Progenitor cell of endocrine pancreas (in vitro differentiated cells): ENCODE measurements at places on chromosomes 5 and 9. TPM values are rescaled to one million over a fixed set of nuclear protein-coding genes. Genes with fewer than 3 reads are reported as not detected.

- peaks cover 3% of the 10 kb centered on the region for H3K27me3 ChIP-seq
- H3K36me3 ChIP-seq = no peaks in the 10 kb centered on the region
- H3K4me3 ChIP-seq = no peak overlapping the region
- no peaks in the 10 kb centered on the region for H3K4me1 ChIP-seq
- no peak overlapping the region for H3K27ac ChIP-seq
Observed at GRCh38 chr9:88889386-88889785, 101.9 kb upstream of the S1PR3 start.

- H3K27ac ChIP-seq = no peak overlapping the region
- H3K4me3 ChIP-seq = no peak overlapping the region
Observed at GRCh38 chr9:112009656-112010055, 113.0 kb downstream of the UGCG start.

- H3K36me3 ChIP-seq = no peaks in the 10 kb centered on the region
- no peaks in the 10 kb centered on the region for H3K4me1 ChIP-seq
- H3K27me3 ChIP-seq = no peaks in the 10 kb centered on the region
- H3K27ac ChIP-seq = peak overlapping the region; percentile 19
Observed at GRCh38 chr9:134961331-134962064, 43.8 kb upstream of the FCN1 start.

The ALDOB gene
- not detected in 2 replicates for total RNA-seq

DNA sequence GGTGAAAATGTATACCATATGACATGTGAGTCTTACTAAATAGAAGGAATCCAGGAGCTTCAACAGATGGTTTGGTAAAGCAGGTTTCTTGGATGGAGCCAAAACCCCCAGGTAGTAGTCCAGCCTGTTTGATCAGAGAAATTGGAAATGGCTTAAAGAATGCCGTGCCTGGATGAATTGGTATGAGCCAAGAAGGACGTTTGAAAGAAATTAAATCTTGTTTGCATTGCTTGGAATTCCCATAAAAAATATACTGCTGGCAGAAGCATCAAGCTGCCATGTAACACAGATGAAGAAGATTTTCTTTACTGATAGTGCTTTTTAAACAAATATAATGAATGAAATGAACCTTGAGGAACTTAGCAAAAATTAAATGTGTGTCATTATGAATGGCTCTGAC, 176.3 kb downstream of the NPR3 start:
- H3K36me3 ChIP-seq = no peaks in the 10 kb centered on the region
- H3K4me1 ChIP-seq = no peaks in the 10 kb centered on the region
- no peaks in the 10 kb centered on the region for H3K27me3 ChIP-seq
- DNase-seq = no peak
- H3K27ac ChIP-seq = no peak overlapping the region

DNA sequence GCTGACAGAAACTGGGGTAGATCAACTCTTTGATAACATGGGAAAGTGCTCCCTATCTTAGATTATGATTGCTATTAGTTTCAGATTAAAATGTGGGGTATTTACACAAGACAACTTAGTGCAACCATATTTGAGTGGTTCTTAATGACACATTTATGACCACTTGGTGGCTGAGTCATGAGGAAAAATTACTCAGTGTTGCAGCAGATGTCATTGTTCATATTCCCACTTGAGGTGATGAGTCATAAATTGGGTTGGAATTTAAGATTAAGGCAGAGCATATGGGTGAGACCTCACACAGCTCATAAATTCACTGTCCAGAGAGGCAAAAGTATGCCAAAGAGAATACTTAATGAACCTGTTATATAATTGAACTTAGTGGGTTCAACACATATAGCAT, 408.3 kb downstream of the DMRT2 start:
- DNase-seq = no peak
- no peak overlapping the region for H3K4me3 ChIP-seq
- no peaks in the 10 kb centered on the region for H3K36me3 ChIP-seq
- H3K4me1 ChIP-seq = peaks cover 26% of the 10 kb centered on the region
- no peaks in the 10 kb centered on the region for H3K27me3 ChIP-seq

The LCN15 gene
- total RNA-seq = not detected in 2 replicates

DNA sequence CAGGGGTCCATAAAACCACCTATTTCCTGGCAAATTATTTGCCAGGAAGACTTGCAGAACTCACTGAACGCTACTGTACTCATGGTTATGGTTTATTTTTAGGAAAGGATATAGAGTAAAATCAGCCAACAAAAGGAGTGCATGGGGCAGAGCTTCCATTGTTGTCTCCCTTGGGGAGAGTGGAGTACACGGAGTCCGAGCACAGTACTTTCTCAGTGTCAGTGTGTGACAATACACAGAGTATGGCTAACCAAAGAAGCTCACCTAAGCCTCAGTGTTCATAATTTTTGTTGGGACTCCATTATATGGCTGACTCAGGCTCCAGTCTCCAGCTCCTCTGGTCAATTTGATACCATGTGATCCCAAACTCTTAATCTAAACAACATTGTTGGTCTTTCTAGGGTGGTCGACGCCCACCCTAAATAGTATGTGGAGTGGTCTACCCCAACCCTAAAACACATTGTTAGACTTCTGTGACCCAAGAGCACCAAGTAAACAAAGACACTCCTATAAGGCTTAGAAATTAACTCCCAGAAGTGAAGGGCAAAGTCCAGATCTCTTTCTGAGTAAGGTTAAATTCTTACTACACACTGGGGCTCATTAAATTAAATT, 74.9 kb downstream of the SLC44A1 start:
- DNase-seq = no peak
- H3K4me1 ChIP-seq = peaks cover 26% of the 10 kb centered on the region
- H3K27me3 ChIP-seq = no peaks in the 10 kb centered on the region
- peak overlapping the region; percentile 26 for H3K4me3 ChIP-seq
- peaks cover 19% of the 10 kb centered on the region for H3K36me3 ChIP-seq
- peak overlapping the region; percentile 79 for H3K27ac ChIP-seq

DNA sequence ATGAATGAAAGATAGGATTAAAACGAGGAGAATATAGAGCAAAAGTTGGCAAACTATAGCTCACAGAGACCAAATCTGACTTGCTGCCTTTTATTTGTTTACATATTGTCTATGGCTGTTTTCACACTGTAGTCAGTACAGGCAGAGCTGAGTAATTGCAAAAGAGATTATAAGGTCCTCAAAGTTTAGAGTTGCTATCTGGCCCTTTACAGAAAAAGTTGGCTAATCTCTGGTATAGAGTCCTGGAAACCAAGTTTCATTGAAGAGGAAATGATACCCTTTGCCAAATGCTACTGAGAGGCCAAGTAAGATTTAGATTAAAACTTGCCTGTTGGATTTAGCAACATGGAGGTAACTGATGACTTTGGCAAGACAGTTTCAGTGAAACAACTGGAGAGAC, 36.0 kb downstream of the LYRM7 start:
- H3K36me3 ChIP-seq = no peaks in the 10 kb centered on the region
- no peak for DNase-seq
- H3K4me1 ChIP-seq = peaks cover 4% of the 10 kb centered on the region
- H3K27me3 ChIP-seq = no peaks in the 10 kb centered on the region
- H3K4me3 ChIP-seq = no peak overlapping the region

The OXCT1 gene
- total RNA-seq = 19.9 and 21.6 TPM in 2 replicates

GRCh38 chr5:69512740-69513260, 20.2 kb downstream of the OCLN start:
- DNase-seq = no peak
- no peaks in the 10 kb centered on the region for H3K27me3 ChIP-seq
- H3K36me3 ChIP-seq = peaks cover 35% of the 10 kb centered on the region
- H3K27ac ChIP-seq = peak overlapping the region; percentile 98
- H3K4me3 ChIP-seq = no peak overlapping the region

DNA sequence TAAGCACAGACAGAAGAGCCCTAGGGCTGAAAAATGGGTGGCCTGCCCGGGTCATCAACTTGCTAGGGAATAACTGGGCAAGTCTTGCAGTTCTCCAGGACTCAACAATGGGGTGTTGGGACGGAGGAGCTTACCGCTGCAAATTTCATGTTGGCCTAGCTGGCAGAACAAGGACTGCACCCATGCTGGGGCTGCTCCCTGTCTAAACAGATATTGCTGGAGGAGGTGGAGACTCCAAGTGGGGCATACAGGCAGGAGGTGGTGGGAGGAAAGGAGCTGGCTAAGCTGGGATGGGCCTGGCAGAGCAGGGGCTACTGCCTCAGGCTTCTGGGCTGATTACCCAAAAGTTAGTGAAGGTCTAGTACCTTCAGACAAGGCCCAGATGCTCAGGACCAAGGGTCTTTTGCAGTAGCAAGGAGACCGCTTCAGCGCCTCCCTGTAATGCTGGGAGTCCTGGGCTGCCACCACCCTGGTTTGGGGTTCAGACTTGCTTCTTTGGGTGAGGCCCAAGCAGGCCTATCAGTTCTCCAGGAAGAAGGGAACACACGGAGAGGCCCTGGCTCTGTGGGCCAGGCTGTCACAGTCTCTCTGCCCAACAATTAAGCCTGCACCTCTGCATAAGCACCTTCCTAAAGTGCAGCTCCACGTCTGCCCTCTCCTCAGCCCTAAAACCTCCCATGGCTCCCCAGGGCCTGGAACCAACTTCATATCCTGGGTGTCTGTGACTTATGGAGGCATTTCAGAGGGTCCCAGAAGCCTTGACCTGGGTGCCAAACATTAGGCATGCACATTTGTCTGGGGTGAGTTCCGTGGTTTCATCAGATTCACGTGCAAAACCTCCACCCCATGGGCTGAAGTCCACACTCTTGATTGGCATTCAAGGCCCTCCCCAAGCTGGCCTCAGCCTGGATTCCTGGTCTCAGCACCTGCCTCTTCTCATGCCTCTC, 24.2 kb upstream of the KIF12 start:
- peak overlapping the region; percentile 7 for H3K4me3 ChIP-seq
- no peaks in the 10 kb centered on the region for H3K27me3 ChIP-seq
- H3K36me3 ChIP-seq = no peaks in the 10 kb centered on the region
- DNase-seq = no peak

GRCh38 chr5:152270096-152270495, 135.0 kb downstream of the NMUR2 start:
- H3K4me1 ChIP-seq = no peaks in the 10 kb centered on the region
- H3K4me3 ChIP-seq = no peak overlapping the region
- no peaks in the 10 kb centered on the region for H3K36me3 ChIP-seq

DNA sequence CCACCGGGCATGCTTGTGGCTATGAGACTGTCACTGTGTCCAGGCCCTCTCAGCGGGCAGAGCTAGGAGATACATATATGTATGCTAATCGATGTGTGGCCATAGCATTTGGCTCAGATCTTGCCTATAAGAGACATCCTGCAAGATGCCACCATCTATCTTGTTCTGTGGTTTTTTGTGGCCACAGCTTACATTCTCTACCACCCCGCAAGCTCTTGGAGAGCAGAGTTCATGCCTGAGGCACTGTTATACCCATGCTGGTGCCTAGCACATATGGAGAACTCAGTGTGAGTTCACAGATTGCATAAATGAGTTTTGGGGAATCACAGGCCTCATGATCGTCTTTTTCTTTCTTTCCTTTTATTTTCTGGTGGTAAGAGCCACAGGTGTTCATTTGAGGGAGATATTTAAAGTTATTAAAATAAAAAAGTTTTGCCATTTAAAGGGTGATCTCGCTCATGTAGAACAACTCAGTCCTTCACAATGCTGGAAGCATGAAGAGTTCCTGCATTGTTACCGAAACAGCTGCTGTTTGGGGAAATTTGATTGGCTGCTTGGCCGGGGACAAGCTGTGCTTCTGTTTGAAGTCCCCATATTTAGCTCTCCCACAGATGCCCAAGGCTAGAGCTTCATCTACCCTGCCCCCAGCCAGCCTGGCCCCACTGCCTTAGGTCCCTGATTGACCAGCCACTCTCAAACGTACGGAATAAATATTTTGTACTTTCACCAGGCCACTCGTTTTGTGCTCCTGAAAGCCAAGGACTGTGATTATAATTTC, 169.2 kb upstream of the MAP1B start:
- H3K4me3 ChIP-seq = no peak overlapping the region
- peaks cover 3% of the 10 kb centered on the region for H3K27me3 ChIP-seq
- H3K36me3 ChIP-seq = no peaks in the 10 kb centered on the region
- no peak for DNase-seq
- no peak overlapping the region for H3K27ac ChIP-seq

- peaks cover 19% of the 10 kb centered on the region for H3K4me1 ChIP-seq
- no peaks in the 10 kb centered on the region for H3K27me3 ChIP-seq
- no peaks in the 10 kb centered on the region for H3K36me3 ChIP-seq
- DNase-seq = no peak
- no peak overlapping the region for H3K4me3 ChIP-seq
Observed at GRCh38 chr5:136984772-136985446, 514.2 kb downstream of the SPOCK1 start.

GRCh38 chr5:167822241-167822640, 469.2 kb upstream of the WWC1 start:
- DNase-seq = no peak
- H3K36me3 ChIP-seq = no peaks in the 10 kb centered on the region
- H3K27ac ChIP-seq = no peak overlapping the region

DNA sequence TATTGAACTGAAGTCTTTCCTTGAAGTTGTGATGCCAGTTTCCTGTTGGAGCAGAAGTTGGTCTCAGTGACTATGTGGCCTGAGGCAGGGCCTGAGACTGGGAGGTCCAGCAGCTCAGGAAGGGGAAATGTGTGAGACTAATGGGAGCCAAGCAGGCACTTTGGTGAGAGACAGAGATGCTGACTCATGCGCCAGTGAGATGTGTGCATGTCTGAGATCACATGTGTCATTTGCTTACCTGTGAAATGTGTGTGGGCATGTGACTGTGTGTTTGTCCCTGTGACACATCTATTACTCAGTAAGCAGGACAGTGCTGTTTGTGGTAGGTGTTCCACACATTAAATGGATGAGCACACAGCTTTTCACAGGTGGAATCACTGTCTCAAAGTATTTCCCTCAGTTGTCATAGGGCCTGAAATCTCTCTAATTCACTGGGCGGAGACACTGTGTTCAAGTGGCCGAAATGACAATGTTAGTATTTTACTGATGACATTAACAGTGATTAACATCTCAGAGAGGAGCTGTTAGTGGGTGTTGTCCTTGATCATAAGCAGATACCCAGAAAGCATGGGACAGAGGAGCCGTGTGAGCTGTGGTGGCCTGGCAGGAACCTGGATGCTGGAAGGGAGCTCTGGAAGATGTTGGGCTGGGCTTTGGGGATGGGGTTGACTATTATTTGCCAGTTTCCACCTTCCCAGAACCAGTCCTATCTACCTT, 7.4 kb downstream of the NPR2 start:
- no peak overlapping the region for H3K4me3 ChIP-seq
- DNase-seq = no peak
- no peaks in the 10 kb centered on the region for H3K27me3 ChIP-seq
- no peak overlapping the region for H3K27ac ChIP-seq

- no peaks in the 10 kb centered on the region for H3K36me3 ChIP-seq
- no peak overlapping the region for H3K27ac ChIP-seq
- no peak for DNase-seq
- no peak overlapping the region for H3K4me3 ChIP-seq
Observed at GRCh38 chr5:43729846-43730478, 127.0 kb downstream of the NNT start.

The CMYA5 gene
- total RNA-seq = 1.1 and 1.2 TPM in 2 replicates

DNA sequence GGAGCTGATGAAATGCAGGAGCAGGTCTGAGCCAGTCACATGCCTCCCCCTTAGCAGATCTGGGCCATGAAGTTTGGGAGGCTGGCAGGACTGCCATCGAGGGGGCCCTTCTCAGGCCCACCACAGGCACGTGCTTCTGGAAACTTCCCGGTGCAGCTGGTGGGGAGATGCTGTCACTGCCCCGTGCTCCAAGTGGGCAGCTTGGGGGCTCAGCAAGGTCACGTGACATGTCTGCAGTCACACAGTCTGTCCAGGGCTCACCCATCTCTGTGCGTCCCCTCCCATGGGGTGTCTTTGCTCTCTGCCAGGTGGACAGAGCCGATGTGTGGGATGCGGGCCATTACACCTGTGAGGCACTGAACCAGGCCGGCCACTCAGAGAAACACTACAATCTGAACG, 79.4 kb upstream of the ASS1 start:
- peaks cover 17% of the 10 kb centered on the region for H3K27me3 ChIP-seq
- H3K4me1 ChIP-seq = no peaks in the 10 kb centered on the region
- DNase-seq = no peak
- no peak overlapping the region for H3K4me3 ChIP-seq
- H3K36me3 ChIP-seq = no peaks in the 10 kb centered on the region
